ENCODE measurements at places on chromosomes 12 and 14.

GRCh38 chr12:51217133-51217967, 512 bp downstream of the POU6F1 start:
- DNase-seq, result no peak

DNA sequence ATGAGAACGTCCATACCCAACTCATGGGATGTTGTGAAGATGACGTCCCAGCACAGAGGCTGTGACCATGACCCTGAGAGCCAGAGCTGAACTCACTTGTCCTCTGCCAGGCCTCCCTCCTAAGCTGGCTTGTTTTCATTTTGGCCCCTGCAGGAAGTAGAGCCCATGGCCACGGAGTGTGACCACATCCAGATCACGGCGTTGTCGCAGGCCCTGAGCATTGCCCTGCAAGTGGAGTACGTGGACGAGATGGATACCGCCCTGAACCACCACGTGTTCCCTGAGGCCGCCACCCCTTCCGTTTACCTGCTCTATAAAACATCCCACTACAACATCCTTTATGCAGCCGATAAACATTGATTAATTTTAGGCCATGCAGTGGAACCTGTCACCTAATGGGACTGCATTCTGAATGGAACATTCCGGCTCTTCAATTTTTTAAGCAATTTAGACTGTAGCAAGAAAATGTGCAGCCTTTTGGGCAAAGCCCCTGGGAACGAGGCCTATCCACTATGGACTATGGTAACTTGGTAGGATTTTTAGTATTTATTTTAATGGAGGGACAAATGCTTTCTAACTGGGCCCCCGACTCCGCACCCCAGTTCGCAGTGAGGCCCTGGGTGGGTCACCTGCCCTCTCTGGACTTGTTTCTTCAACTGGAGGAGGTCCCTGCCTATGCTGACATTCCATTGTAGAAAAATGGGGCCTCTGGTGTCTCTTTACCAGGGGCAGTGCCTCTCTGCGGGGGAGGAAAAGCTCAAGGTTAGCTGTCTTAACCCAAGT, 19.6 kb downstream of the OTUB2 start:
- no peak for DNase-seq

DNA sequence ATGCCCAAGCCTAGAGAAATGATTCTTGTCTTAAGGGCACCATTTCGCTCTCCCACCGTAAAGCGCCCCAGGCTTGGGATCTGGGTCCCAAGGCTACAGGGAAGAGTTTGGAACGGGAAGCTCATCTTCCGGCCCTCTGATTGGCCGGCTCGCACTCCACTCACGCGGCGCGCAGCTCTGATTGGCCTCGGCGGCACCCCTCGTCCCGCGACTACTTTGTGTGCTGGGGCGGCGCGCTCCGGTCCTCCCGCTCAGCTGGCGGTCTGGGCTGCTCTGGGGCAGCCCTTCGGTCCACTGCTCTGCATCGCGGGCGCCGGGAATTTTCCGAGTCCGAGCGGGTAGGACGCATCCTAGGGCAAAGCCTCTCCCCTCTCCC, 886 bp upstream of the FUT8 start:
- peak; percentile 93 for DNase-seq

DNA sequence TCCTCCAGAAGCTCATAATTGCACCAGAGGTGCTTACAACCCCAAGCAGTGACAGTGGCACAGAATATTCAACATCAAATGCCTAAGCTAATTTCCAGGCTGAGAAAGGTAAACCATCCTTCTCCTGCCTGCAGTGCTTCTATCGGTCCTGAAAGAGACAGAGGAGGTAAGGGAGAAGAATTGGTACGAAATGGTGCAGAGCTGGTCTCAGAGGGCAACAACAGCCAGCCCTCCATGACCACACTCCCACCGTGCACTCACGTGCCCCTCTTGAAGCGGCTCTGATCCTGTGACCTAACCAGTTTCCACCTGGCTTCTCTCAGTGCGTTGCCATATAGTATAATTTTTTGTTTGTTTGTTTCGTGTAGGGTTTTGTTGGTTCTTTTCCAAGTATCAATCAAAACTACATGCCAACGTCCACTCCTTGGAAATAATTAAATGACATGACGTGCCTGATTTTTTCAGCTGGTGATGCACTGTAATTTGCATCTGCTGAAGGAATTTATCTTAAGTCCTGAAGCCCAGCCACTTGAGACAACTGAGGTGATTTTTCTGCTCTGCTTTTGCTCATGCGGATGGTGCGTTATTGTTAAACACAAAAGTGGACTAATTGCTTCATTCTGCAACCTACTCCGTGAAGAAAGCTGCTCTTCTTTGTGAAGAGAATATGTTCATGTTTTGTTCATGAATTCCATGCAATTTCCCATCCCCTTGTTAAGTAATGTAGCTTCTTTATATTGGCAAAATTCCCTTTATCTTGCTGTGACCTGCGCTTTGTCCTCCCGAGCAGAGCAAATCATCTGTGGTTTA, 1.3 kb upstream of the ATP2A2 start:
- peak; percentile 42 for DNase-seq

- DNase-seq, result no peak
These were observed 26.0 kb upstream of the TESC start for GRCh38 chr12:117125272-117125613.

DNA sequence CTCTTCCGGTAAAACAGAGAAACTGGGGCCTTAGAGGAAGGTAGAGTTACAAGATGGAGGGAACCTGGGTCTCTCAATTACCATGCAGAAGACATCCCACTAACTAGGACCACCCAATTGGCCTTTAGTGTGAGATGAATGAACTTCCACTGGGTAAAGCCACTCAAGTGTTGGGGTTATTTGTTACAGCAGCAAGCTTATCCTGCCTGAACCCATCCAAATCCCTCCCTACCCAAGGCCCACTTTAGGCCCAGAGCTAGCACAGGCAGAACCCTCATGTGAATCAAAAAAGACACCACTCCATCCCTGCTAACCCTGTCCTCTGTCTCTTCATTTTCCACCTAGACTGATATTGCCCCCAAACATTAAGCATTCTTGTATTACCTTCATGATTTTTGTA, 746.7 kb upstream of the TBX3 start:
- DNase-seq, result no peak

GRCh38 chr12:5742258-5742657, 202.8 kb downstream of the ANO2 start:
- DNase-seq, result no peak

GRCh38 chr12:23113781-23114180, 488.8 kb downstream of the ETNK1 start:
- DNase-seq, result no peak

DNA sequence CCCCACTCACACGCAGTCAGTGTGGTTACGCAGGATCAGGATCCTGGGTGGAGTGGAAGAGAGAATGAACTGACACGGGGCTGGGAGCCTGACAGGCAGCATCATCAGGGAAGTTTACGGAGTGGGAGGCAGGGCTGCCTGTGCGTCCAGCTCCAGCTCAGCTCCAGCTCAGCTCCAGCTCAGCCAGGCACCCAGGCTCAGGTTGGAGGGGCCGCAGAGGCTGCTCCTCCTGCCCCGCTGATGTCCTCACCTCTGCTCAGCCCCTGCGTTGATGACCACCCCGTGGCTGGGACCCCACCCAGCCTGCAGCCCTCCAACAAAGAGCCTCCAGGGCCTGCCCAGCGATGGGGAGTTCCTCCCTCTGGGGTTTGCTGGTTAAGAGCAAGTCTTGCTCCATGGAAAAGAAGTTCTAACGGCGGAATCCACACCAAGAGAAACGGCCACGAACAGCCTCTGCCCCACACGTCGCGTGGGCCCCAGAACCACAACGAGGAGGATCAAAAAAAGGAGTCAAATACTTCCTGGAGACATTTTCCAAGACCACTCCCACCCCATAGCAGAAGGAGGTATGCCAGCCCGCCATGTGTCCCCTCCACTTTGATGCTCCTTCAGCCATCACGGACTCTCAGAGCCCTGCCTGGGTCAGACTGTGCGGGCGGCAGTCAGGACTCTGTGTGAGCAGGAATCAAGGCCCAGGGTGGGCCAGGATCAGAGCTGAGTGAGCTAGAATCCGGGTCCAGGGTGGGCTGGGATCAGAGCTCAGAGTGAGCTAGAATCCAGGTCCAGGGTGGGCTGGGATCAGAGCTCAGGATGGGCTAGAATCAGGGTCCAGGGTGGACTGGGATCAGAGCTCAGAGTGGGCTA, 17.7 kb upstream of the C14orf180 start:
- no peak for DNase-seq

All from AG10803 (cell line).